ENCODE measurements at places on chromosomes 3 and 15.

DNA sequence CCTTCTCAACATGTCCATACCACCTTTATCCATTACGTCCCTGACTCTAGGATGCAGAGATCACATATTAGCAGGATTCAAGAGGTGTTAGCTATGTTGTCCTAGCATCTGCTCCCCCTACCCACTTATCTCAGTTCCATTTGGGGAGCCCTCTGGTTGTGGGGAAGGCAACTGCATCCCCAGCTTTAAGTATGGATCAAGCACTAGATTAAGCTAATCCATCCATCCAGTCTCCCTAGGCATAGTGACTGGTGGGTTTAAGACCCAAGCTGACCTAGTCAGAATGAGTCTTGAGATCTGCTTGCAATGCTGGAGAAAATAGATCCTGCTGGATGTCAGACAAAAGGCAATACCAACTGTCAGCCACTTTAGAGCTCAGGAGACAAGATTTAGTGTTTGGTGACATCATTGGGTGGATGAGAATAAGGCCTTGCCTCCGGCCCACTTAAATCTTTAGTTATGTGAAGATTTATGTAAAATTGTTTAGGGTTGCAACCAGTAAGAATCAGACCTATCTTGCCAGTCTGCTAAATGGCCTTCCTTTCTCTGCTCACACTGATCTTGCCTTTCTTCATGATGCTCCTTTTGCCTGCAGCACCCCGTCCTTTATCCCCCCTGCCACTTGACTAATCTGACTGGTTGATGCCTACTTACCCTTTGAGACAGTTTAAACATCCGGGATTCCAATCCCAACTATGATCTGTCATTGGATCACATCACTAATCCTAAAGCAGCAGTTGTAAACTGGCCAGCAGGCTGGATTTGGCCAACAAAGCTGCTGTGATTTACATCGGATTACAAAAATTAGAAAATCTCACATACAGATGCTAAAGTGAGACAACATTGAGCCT, 2.1 kb upstream of the ISY1 start:
- DNase-seq, result no peak

- DNase-seq, result no peak
These were observed 362.3 kb downstream of the NR2F2 start for GRCh38 chr15:96692826-96693225.

- no peak for DNase-seq
These were observed 231.3 kb upstream of the ARHGEF26 start for GRCh38 chr3:153889905-153890334.

DNA sequence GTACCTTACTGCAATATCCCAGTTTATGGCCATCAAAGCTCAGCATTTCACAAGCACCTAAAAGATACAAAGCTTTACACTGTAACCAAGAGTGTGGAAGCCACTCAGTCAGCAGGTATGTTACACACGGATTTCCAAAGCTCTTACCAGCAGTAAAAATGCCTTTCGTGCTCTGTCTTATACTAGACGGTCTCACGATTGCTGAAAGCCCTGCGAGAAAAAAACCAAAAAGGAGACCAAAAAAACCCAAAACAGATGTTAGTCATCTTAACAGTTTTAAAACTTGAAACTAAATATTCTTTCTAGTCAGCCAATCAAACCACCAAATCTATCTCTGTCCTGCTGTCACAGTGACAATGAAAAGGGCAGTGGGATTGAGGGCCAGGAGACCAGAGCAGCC, 39.0 kb downstream of the TAMM41 start:
- no peak for DNase-seq

- no peak for DNase-seq
These were observed 54.8 kb downstream of the MAGEF1 start for GRCh38 chr3:184656829-184657681.

- no peak for DNase-seq
These were observed 313.5 kb downstream of the RPLP1 start for GRCh38 chr15:69766156-69766555.

GRCh38 chr15:38254051-38254883, 1.6 kb downstream of the SPRED1 start:
- no peak for DNase-seq

GRCh38 chr3:41236228-41236627, 36.9 kb downstream of the CTNNB1 start:
- DNase-seq, result no peak

DNA sequence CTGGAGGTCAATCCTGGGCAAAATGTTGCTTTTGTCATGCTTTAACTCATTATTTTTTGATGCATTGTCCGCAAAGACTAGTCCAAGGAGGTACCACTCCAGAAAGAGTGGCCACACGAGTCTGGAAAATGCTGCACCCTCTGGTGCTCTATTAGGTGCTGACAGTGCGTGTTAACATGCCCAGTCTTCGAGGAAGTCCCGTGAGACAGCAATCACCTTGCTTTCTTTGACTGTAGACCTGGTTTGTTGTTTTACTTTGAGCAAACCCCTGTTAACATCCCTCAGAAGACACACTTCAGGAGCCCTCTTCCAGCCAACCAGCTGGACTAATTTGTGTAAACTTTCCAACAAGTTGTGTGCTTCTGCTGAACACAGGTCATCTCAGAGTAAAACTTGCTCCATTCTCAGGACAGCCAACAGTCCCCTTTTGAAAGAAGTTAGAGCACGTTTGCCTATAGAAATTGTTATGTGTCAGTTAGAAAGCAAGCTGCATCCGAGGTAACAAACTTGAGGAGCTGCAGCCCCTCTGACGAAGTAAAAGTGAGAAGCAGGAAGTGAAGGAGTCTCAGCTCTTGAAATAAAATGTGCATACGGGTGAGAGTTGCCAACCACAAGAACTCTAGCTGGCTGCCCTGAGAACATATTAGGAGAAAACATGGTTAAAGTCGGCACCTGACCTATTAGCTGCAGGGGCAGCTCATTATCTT, 205.0 kb downstream of the LPP start:
- no peak for DNase-seq

DNA sequence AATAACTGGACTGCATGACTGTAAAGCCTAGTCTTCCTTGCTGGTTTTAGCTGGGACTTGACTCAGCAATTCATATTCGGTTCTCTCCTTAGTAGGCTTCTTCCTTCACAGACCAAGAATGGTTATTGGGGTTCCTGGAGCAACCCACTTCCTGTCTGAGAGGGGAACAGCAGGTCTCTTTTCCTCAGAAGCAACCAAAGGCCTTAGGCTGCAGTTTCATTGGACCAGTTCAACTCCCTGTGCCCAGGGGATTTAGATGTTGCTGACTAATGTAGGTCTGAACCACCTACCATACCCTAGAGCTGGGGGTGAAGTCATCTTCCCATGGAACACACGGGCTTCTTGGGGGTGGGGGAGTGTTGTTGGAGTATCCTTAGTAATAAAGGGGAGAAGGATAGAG, 84.0 kb upstream of the SKOR1 start:
- no peak for DNase-seq

- DNase-seq, result no peak
These were observed 20.2 kb downstream of the CFAP44 start for GRCh38 chr3:113421082-113421481.

DNA sequence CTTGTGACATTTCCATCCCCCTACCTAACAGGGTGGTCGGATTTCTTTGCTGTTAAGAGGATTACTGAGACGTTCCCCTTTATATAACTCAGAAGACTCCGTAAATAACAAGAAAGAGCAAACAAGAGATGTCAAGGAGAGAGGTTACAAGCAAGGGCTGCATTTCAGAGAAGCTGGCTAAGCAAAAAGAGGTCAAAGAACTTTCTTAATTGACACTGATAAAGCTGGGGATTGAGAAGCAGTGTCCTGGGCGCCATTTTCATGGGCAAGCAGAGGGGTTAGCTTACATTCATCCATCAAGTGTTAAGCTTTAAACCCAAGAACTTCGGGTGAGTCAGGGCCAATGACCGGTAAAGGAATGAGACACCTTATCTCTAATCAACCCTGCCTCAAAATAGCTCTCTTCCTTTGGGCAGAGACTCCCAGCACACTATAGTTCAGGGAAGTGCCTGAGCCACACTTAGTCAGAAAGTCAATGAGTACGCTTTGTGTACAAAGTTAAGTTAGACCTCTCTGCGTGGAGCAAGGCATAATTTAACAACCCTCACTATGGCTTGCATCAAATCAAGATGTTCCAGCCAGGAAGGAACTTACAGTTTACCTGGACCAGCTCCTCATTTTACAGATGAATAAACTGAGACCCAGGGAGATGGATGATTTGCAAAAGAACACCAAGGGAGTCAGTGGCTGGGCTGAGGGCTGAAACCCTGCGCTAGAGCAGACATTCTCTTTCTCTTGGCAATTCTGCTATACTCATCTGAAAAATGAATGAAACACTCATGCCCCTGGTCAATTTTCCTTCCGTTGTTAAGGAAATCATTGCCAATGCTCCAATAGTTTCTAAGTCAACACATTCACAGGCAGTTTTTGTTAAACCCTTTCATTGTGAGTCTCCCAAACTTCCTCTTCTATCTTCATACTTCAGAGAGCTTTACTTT, 44.6 kb downstream of the CCNL1 start:
- no peak for DNase-seq

Data from stimulated activated CD4-positive, alpha-beta T cell treated with anti-CD3 and anti-CD28 coated beads, Interleukin-12 subunit alpha, Interleukin-12 subunit beta, amount 100 ng/mL, for 24 hours (primary cell).